Retinal pigment epithelial cell (primary cell): ENCODE measurements at places on chromosomes 5 and 9.
A peak's percentile ranks its signal among the peaks of the same experiment; 100 is the strongest.

DNA sequence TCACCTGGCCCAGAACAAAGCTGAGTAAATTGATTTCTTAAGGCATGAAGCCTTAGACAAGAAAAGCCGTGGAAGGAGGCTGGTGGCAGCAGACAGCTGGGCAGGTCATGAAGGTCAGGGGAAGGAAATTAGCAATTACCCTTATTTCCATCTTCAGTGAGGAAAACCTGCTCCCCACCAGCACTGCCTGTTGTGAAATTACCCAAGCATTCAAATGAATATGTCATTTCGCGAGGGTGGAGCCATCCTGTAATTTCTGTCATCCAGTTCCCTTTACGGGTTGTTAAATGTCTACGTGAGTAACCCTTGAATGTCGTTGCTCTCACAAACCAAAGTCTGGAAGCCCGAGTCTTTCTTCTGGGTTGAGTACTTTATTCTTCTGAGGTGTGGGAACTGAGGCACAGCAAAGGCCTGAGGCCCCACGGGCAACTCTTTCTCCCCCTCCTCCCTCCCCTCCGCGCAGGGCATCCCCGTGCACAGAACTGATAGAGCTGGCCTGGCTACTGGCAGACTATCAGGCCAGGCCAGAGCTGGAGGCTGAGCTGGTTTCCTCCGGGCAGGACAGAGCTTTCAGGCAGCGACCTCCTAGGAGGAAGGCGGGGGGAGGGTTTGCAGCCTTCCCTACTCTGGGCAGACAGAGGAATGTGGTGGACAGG is 22.0 kb upstream of the AK3 start:
- no peak for DNase-seq

DNA sequence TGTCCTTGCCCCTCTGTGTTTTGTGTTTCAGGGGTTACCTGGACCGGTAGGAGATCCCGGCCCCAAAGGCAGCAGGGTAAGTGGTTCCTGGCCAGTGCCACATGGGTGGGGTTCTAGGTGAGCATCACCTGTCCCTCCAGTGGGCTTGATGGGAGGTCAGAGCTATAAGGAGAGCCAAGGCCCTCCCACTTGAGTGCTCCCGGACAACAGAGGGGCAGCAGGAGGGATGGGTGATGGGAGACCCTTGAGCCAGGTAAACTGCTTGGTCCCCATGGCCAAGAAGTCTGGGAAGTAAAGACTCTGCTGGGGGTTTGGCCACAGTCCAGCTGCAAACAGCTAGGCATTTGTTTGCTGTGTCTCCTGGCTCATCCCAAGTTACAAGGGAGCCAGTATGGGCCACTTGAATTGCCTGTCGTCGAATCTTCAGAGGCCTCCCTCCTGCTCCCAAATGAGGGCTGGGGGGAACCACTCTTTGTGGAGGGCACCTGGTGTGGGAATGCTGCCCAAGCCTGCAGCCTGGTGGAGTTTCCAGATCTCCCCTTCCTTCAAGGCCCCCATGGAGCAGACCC is 51.0 kb downstream of the COL27A1 start:
- DNase-seq = no peak

DNA sequence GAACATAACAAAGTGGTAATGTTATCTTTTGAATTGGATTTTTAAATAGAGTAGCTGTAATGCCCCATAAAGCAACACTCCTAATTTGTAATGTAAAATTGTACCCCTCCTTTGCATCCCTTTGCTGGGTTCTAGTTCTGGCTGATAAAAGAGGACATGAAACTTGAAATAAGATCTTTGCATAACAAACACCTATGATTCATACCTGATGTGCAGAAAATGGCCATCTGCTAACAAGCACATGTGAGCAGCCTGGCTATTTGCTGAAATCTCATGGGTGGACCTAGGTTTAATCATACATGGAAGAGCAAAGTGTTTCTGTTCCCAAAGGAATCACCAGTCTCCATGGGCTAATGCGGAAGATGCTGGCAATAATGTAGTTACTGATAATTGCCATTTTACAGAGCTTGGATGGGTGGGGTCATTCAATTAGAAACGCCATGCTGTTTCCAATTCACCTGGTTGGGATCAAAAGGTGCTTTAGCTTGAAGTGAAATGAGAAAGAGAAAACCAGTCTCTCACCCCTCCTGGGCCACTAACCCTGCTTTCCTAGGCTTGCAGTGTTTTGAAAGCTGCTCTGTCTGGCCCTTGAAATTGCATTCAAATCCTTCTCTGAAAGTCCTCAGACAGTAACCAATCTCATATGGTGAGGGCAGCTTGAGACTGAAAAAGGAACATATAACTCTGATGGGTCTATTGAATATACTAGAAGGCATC is 585.1 kb downstream of the TLE4 start:
- DNase-seq = no peak

DNA sequence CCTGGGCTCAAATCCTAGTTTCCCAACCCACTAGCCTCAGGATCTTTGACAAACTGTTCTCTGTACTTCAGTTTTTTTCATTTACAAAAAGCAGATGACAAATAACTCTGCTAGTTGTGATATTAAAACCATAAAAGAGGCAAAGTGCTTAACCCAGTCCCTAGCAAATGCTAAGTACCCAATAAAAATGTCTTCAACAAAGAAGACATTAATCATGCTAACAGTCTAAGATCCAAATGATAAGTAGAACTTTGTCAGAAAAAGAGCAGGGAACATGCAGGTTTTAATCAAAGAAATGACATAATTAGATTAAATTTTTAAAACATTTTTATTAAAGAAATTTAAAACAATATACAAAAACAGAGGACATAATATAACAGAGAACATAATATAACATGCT is 203.0 kb upstream of the ADRA1B start:
- DNase-seq = no peak

- DNase-seq = no peak
These were observed 524 bp downstream of the FUBP3 start for GRCh38 chr9:130579738-130580463.

DNA sequence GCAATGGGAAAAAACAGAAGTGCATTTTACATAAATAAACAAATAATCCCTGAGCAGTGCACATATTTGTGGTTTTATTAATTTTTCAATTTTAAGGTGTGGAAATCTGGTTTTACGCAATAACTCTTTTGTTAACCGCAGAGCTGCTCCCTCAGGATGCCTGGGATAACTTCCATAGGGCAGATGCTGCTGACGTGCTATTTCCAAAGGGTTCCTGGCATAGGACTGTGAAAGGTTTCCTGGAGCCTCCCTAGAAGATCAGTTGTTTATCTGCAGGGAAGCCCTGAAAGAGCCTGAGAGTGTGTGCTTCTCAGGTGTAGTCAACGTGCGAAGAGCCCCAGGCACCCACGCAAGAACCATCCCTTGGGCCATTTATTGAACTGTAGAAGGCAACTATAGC is 443.5 kb downstream of the PLK2 start:
- DNase-seq = peak; percentile 73

DNA sequence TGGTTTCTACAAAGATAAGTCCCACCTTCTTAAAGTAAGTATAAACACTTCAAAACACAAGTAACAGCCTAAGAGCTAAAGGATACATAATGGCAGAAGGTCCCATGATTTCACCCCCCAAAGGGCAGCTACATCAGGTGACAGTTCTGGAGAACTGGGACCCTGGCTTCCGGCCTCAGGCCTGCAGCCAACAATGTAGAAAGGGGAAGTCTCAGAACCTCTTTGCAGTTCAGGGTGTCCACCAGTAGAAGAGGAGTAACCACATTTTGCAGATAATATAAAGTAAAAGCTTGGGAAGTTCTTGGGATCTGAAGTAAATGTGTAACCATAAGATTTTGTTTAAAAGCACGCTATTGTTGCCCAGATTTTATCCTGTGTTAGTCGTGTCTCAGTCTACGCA is 267.4 kb upstream of the VLDLR start:
- no peak for DNase-seq

- DNase-seq = no peak
These were observed 446 bp downstream of the NXNL2 start for GRCh38 chr9:88535226-88536022.

DNA sequence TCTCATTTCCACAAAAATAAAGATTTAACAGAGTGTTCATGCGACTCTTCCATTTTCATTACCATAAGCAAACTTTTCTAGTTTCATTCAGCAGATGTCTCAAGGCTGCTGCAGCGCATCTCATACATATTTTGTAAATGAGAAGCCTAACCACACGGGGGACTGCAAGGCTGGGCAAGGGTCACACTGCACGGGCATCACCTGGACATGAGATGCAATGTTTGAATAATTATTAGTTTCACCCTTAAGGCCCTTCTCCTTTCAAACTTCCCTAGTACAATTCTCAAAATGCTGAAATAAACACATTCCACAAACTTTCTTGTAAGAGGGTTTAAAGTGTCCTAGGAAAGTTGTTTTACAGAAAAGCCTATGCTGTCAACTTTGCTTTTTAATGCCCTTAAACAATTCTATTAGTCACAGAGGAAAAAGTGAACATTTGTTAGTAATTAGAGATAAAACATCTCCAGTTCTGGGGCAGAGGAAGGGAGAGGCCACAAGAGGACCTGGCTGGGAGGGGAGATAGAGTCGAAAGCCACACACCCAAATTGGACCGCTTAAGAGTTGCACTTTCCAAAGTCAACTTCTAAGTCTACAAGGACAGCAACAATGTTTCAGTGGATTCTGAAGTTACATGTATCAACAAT is 1.3 kb downstream of the DENND1A start:
- no peak for DNase-seq

DNA sequence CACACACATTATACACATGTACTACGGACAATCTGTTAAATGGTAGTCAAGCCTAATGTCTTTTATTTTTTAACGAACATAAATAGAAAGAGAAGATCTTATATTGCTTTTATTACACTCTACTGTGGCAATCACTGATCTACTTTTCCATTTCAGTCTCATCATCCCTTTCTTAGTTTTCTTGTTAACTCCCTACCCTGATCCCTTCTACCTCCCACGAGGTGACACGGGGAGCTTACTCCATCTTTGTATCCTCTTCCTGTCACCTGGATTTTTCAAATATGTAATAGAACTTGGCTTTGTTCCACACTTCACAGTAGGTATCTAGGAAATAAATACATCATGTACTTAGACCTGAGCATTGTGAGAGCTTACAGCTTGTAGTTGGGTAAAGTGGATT is 211.0 kb downstream of the PIK3R1 start:
- no peak for DNase-seq

GRCh38 chr9:132646726-132647125 is 23.1 kb downstream of the DDX31 start:
- DNase-seq = no peak

DNA sequence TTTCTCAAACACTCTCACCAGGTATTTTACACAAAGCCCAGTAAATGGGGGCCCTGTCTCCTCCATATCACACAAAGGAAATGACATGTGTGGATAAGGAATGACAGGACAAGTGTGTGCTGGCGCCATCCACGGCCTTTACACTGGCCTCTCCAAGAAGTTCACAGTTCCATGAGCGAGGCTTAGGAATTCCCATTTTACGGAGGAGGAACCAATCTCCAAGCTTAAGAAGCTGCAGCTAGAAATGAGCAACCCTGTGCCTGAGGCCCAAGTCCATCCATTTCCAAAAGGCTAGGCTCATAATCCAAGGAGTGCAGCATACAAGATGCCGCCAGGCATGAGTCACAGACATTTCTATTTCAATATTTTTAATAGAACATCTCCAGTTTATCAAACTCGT is 203.4 kb downstream of the AUH start:
- DNase-seq = no peak

DNA sequence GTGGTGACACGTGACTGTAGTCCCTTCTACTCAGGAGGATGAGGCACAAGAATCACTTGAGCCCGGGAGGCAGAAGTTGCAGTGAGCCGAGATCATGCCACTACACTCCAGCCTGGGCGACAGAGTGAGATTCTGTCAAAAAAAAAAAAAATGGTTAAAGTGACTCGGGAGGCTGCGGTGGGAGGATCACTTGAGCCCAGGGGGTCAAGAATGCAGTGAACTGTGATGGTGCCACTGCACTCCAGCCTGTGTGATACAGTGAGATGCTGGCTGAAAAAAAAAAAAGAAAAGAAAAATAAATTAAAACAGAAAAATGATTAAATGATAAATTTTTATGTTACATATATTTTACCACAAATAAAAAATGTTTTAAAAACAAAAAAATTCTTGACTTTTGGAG is 51.9 kb downstream of the KLF4 start:
- no peak for DNase-seq

DNA sequence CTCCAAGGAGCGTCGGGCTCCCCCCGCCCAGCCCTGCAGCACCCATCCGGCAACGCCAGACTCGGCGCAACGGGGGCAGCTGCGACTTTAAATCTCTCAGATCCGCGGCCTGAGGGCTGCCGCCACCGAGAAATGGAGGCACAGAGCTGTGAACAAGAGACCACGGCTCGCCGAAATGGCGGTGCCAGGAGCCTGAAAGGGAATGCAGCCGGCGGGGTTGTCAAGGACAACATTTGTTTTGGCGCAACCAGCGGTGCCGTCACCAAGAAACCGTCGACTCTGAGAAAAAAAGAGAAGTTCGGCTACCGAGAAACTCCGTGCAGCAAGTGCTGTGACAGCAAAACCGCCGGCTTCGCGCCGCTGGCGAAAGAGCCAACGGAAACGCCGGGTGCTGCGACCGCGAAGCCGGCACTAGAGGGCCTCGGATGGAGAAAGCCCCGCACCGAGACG is 2.1 kb upstream of the ANXA2R start:
- DNase-seq = no peak

GRCh38 chr5:19987612-19988361 is at the start of gene CDH18:
TSS of gene CDH18 (minus strand) at chr5:19988200. CDS start at chr5:19838986, 149,214 bp downstream.
- DNase-seq = no peak

DNA sequence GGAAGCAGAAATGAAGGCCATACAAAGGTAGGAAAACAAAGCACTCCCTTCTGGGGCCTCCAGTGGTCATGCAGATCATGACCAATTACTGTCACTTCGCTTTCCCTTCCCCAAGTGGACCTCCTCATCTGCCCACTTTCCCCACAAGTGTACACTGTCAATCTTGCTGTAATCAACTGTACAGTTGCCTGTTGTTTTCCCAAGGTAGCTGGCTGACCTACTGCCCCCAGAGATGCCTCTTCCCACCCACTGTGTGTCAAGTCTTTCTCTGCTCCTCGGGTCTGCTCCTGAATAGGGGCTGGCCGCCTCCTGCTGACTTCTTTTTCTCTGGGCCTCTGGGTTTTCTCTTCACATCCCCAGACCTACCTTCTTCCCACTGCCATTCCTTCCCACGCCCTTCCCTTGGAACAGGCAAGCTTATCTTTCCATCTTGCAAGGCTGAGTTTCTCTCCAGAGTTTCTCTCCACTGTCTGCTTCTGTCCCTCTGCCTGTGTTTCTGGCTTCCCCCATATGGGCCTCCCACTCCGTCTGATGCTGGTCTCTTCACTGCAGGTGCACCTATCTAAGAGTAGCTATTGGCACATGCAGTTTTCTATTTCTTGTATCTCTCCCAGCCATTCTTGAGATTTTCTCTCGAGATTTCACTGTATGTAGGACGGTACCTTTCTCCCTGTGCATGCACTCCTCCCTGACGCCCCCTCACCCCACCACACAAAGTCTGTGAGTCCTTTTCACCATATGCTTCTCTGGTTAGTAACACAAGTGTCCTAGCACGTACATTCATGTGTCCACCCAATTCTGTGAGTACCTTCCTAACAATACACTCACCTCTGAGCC is 2.4 kb downstream of the ELL2 start:
- DNase-seq = no peak

DNA sequence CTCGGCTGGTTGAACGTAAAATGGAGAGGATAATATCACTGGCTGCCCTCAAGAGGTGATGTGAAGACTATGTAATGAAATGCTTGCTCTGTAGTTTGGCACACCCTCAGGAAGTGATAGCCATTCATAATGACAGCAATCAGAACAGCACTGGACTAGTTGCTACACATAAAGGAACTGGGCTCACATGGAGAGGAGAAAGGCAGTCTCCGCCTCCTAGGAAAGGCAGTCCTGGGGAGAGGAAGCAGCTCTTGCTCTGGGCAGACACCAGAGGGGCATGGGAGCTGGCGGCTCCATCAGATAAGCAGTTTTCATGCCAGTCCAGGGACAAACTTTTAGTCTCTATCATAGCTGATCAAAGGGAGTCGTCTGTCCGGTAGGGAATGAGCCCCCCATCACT is 46.9 kb downstream of the ARHGEF37 start:
- DNase-seq = no peak
